ENCODE measurements at places on chromosomes 16 and 17. TPM values are rescaled to one million over a fixed set of nuclear protein-coding genes. Genes with fewer than 3 reads are reported as not detected.

SDK2 gene
- 0.04 TPM for polyA plus RNA-seq

MMD gene
- polyA plus RNA-seq, result 5.8 TPM

BAIAP3 gene
- polyA plus RNA-seq, result 0.33 TPM

MT1E gene
- 147 TPM for polyA plus RNA-seq

KIF1C gene
- polyA plus RNA-seq, result 81.6 TPM

WIPF2 gene
- polyA plus RNA-seq, result 7.9 TPM

CHAD gene
- not detected for polyA plus RNA-seq

RNF222 gene
- polyA plus RNA-seq, result not detected

DNA sequence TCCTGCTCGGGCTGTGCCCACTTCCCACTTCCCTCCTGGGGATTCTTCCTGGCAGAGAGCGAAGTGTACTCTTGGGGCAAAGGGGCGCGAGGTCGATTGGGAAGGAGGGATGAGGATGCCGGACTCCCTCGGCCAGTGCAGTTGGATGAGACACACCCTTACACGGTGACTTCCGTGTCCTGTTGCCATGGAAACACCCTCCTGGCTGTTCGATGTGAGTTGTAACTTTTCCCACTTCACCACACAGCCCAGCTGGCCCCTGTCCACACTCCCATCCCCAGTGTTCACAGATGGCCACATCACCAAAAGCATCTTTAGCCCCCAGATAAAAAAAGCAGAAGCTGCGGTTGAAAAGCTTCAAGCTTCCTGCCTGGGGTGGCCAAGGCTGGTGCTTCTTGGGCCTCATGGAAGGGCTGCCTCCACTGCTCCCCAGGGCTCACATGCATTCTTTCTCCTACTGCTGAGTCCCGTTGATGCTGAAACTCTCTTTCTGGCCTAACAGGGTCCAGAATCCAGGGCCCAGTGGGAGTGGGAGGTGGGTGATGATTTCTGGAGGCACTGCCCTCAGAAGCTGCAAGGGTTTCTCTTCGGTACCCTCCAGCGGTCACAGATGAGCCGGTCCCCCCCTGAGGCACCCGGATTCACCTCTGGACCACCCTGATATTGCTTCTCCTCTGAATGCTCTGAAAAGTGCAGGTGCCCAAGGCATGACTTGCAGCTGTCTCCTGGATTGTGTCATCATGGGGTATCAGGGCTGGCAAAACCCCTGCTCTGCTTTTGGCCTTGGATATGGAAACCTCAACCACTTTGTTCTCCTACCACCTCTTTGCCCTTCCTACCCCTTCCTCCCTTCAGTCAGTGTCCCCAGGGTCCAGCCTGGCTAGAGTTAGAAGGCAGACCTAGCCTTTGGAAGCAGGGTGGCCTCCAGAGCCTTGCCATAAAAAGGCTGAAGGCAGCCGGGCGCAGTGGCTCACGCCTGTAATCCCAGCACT is 2.2 kb upstream of the TRAF4 start:
- DNase-seq, result no peak

DNA sequence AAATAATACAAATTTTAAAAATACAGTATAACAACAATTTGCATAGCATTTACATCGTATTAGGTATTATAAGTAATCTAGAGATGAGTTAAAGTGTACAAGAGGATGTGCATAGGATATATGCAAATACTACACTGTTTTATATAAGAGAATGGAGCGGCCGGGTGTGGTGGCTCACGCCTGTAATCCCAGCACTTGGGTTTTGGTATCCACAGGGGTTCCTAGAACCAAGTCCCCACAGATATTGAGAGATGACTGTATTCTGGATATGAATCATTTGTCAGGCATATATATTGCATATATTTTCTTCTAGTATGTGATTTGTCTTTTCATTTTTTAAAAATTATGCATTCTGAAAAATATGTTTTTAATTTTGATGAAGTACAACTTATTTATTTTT is 77.5 kb upstream of the MSI2 start:
- DNase-seq, result no peak

GRCh38 chr17:40565769-40566409 is 617 bp upstream of the CCR7 start:
- no peak for DNase-seq

DNA sequence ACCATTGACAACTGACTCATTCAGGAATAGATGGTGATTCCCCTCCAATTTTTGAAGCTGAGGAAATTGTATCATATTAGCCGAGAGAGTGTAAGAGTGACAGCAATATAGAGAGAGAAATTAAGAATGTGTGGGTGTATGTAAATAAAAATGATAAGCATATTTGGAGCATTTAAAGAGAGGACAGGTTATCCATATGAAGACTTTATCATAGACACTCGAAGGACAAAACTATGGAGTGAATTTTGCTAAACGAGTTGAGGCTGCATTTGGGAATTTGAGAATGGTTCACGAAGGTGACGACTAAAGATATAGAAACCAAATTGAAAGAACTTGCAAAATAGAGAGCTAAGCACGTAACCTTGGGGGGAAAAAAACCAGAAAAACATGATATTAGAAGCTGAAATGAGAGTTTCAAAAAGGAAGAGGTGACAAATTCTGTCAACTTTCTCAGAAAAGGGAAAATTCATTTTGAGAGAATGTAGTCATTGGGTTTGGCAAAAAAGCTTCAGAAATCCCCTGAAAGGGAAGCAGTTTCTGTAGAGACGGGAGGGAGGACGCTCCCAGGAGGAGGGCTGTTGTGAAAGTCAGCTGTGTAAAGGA is 129.7 kb downstream of the KCNJ2 start:
- no peak for DNase-seq

GRCh38 chr16:87945351-87946042 is 5.7 kb upstream of the BANP start:
- no peak for DNase-seq

- DNase-seq, result no peak
These were observed 17.3 kb downstream of the COTL1 start for GRCh38 chr16:84600343-84601229.

- DNase-seq, result no peak
These were observed 169.1 kb downstream of the SALL1 start for GRCh38 chr16:50981951-50982350.

GRCh38 chr17:2405247-2405926 is 4.5 kb upstream of the MNT start:
- DNase-seq, result peak; percentile 82

DNA sequence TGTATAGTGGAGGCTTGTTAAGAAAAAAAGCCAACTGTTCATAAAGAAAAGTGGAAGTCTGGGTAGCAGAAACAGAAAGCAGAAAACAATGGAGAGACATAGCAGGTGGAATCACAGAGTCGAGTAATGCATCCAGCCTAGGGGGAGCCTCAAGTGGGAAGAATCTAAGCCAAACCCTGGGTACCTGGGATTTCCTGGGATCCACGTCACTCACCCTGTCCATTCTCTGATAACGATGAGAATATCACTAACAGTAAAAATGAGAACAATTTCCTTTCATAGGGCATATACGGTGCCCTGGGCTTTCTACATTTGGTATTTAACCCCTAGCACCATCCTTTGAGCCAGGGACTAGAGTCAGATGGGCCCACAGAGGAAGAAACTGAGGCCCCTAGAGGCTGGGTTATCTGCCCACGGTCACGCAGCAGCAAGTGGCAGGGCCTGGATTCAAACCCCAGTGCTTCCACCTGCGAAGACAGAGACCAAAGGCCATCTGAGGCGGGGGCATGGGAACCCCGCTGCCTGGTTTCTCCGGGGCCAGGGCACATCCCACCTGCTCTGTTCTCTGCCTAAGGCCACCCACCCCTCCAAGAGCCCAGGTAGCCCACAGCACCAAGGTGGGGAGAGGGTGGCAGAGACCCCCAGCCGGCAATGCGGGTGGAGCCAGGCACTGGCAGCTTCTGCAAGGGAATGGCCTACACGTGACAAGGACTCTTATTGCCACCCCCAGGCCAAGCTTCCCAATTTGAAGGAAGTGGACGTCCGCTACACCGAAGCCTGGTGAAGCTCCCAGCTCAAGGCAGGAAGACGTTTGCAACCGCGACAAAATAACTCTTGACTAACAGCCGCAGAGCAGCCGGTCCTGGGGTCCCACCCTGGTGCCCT is 69.8 kb upstream of the PLCG2 start:
- no peak for DNase-seq

GRCh38 chr17:81103379-81103778 is 61.9 kb upstream of the PVALEF start:
- no peak for DNase-seq

- DNase-seq, result no peak
These were observed 45.8 kb upstream of the ETV4 start for GRCh38 chr17:43591779-43592562.

DNA sequence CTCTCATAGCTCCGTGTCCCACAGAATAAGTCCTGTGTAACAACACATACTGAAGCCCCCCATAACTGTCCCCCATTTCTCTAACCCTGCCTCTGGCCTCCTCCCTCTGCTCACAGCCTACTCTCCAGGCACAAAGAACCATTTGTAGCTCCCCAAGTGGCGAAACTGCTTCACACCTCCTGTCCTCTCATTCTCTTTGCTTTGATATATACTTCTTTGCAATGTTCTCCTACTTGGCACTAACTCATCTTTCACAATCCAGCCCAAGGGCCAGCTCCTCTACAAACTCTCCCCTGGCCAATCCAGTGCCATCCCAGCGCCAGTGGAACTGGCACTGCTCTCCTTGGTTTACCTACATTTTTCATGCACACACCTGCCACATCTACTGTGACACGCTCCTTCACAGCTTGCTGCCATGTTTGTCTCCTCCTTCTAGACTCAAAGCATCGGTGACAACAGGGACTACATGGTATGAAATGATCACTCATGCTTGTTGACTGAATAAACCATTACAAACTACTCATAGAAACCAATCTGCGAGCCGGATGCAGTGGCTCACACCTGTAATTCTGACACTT is 12.8 kb downstream of the CYTH1 start:
- no peak for DNase-seq

DNA sequence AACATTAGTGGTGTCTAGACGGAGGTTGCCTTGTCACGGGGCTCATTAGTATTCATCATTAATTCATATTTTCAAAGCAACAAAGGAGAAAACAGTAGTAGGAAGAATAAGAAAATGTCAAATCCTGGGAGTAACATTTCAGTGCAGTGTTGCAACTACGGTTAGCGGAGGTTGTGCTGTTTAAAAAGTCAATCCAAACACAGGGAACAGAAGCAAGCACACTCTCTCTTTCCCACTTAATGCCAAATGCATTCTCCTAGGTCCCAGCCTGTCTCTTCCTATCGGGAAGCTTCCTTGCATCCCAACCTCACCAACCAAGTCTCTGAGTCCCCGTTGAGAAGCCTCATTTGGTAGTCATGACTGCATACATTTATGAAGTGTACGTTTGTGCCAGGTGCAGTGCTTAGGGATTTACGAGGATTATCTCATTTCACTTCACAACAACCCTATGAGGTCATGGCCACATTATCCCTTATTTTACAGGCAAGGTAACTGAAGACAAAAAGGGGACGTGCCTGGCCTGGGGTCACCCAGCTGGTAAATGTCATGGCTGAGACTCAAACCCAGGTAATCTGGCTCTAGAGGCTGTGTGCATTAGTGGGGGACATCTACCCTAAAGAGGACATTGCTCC is 283.6 kb upstream of the SALL1 start:
- DNase-seq, result no peak

DNA sequence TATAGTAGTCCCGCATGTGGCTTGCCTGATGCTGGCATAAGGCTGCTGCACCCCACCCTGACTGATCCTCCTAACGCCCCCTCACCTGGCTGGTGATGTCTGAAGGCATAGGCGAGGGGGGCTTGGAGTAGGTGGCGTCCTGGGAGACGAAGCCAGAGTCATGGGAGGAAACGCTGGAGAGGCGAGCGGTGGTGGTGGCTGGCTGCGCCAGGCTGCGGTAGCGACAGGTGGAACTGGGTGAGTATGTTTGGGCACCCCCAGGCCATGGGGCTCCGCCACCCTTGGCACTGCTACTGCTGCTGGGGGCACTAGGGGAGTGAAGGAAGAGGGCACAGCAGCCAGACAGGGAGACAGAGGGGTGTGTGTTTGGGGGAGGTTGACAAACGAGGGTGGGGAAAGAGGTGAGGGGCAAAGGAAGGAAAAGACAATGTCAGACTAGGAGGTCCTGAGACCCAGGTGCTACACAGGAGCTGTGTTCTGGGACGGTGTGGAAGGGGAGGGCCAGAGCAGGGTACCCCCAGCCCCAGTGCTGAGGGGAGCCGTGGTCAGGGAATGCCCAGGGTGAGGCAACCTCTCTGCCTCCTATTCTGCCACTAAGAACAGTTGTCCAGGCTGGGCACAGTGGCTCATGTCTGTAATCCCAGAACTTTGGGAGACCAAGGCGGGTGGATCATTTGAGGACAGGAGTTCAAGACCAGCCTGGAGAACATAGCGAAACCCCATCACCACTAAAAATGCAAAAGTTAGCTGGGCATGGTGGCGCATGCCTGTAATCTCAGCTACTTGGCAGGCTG is 11.4 kb downstream of the MTSS2 start:
- no peak for DNase-seq

DNA sequence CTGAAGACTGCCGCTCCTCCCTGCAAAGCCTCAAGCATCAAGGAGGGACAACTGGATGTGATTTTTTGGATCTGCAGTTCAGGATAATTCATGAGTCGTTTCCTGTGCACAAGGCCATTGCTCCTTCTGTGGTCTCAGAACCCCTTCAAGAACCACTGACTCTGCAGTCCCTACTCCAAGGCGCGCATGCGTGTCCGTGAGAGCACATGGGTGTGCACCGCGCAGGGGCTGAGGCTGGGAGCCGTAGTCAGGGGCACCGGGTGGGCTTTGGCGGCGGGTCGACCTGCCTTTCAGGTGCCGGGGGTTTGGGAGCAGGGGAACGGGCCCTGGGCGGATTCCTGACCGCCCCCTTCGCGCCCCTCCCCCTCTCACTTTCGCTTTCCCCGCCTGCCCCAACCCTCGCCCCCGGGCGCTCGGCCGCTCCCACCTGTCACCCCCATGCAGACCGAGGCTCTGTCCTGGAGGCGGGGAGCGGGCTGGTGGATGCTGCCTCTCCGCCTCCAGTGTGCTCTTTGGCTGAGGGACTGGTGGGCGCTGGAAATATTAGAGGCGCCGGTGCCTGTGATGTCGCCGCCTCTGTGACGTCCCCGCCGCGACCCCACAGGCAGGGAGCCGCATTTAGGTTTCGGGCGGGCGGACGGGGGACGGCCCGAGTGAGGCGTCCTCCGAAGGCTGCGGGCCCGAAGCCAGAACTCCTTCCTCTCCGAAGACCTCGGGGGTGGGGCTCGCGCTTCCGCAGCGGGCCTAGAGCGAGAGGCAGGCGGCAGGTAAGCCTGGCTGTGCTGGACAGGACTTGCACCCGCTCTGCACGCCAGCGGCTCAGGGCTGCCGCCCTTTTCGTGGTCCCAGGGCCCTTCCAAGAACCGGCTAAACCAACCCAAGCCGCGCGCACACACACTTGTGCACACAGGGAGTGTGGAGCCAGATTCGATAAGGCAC is at the start of gene SPATA32:
Gene SPATA32, minus strand, starts transcription at position 518 of the 939 bp plus-strand sequence. Its CDS starts 78 bp downstream, at position 440.
- DNase-seq, result no peak
